ENCODE measurements at places on chromosomes 7 and 10.

- no peak for DNase-seq
Measured at GRCh38 chr10:110200503-110200902, 6.9 kb upstream of the MXI1 start.

DNA sequence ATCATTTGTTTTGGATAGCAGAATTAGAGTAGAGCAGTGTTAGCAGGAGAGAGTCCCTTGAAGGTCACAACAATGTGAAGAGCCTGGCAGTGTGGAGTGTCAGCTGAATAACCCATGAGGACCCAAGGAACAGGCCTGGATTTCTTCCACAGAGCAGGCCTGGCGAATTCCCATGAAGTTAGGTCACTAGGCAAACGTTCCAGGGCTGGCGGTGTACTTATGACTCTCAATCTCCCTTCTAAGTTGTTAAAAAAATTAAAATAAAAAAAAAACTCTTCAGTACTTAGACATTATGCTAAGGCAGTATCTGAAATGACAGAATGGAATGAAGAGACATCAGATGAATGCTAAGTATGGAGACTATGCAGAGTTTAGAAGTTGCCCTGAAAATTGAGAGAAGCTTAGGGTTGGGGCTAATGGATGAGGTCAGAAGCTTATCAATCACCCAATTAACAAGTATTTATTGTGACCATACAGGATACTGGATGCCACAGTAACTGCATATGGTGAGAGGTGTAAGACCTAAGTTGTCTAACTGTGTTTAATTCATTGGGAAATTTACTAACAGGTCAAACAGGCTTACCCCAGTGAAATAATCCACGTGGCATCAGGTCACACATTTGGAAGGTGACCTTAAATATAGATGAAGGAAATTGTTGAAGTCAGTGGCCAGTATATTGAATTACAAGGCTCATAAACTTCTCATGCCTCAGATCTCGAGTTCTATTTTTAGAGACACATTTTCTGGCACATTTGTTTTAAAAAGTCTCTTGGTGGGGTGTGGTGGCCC lies 126.2 kb upstream of the NRP1 start:
- DNase-seq, result no peak

- peak; percentile 67 for DNase-seq
Measured at GRCh38 chr7:23276376-23276775, 22.8 kb upstream of the MALSU1 start.

DNA sequence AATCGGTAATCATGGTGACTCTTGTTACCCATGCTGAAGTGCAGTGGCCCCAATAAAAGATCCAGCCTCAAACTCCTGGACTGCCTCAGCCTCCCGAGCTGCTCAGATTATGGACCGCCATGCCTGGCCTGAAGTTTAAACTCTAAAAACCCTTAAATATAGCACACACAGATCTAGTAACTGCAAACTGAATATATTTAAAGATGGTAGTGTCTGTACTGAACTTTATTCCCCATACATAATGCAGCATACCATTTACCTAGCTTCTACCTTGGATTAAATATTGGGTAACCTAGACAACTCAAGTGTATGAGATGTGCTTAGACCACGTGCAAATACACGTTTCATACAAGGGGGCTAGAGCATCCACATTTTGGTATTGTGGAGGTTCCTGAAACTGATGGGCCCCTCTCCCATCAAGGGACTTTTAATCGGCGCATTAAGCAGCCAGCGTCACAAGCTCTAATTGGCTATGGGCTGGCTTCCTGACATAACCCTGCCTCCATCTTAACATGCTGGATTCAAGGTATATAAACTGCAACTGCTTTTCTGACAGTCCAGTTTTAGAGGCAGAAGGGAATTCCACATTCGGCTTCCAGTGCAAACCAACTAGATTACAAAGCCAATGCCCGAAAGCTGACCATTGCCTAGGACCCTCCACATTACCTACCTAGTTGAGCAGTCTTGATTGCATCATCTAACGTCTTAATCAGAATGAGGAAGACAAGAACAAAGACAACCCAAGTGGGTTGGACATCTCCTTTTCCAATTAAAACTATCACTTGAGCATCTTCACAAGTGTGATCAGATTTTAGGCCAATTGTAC lies 13.0 kb downstream of the HNRNPA2B1 start:
- peak; percentile 60 for DNase-seq

GRCh38 chr10:71345694-71346093 lies 26.6 kb downstream of the SLC29A3 start:
- DNase-seq, result no peak

DNA sequence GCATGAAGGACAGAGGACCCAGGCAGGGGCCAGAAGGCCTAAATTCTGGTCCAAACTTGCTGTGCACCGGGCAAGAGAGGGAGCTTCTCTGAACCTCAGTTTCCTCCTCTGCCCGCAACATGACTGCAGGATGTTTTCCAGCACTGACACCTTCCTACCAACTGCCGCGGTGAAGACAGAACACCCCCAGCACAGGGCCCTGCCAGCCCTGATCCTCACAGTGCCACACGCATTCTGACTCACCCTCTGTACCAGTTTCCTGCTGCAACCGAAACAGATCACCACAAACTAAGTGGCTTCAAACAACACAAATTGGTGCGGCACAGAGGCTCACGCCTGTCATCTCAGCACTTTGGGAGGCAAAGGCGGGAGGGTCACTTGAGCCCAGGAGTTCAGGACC lies 18.1 kb downstream of the MAD1L1 start:
- DNase-seq, result no peak

GRCh38 chr10:101837748-101838147 lies 5.9 kb downstream of the KCNIP2 start:
- no peak for DNase-seq

DNA sequence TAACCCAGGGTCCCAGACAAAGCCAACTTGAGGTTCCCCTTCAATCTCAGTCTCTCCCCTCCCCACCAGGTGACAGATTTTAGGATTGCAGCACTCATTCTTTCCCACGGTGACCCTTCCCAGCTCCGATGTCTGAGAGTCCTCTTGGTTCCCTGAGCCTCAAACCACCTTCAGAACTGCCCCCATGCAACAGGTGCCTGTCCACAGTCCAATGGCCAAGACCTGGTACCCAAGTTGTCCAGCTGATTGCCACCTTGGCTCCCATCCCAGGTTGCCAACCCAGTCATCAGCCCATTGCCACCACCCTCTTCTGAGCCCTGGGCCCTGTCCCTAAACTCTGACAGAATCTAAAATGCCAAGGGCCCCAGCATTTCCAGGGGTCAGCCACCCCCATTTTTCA lies 53.5 kb downstream of the SLIT1 start:
- DNase-seq, result no peak

GRCh38 chr10:86723009-86723408 lies 33.4 kb upstream of the BMPR1A start:
- no peak for DNase-seq

- no peak for DNase-seq
Measured at GRCh38 chr7:23332910-23333612, 33.9 kb downstream of the MALSU1 start.

DNA sequence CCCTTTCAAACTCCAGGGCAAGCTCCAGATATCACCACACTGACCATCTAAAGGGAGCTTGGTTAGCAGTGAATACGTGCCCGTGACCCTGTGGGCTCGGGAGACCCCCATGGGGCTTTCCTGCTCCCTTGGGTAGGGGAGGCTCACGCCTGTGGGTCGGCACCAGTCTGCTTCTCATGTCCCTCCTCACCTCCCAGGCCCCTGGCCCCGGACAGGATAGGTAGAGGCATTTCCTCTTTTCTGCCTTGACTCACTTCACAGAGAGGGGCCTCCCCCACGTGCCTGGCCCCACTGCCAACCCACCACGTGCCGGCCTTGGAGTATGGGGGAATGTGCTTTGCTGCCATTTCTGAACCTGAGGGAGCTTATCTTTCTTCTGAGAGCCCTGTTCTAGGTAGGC lies 131.3 kb upstream of the FAM20C start:
- DNase-seq, result peak; percentile 38

GRCh38 chr10:104146882-104147281 lies 24.9 kb downstream of the SFR1 start:
- no peak for DNase-seq

DNA sequence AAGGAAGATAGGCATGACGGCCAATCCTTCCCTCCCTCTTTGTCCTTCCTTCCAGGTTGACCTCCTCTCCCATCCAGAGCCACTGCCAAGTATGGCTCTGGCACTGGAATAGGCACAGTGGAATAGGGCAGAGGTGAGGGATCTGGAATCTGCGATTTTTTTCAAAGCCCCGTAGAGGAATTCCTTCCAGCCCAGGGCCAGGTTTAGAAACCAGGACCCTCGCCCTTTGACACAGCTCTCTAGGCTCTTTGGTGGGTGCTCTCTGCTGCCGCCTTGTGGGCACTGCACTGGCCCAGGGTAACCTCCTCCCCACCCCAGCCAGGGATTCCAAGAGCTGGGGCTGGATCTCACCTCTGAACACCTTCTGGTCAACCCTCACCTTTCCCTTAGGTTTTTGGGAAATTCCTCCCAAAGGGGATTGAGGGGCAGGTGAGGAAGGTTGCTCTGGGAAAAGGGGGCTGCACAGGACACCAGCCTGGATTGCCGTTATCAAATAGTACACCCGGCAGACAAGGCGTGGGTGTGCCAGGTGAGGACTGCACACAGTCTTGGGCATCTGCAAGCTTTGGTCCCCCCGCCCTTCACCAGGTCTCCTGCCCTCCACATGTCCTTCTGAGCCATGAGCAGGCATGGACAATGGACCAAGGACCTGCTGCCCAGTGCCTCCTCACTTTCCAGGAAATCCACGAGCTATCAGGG lies 22.8 kb downstream of the C10orf105 start:
- peak; percentile 73 for DNase-seq

GRCh38 chr10:30538086-30538485 lies 91.5 kb downstream of the LYZL2 start:
- no peak for DNase-seq

DNA sequence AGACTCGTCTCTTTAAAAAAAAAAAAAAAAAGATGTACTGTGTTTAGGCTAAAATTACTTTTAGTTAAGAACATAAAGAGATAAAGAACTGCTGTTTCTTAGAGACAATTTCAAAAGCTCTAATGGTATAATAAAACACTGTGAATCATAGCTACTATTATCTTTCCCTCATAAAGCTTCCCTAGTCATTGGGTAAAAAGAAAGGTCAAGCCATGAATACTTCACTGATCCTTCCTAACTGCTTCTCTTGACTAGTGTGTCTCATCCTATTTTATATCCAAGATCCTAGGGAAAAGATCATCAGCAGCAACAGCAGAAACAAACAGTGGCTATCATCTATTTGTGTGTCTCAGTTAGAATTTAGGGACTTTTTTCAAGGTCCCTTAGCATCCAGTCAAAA lies 10.5 kb downstream of the YME1L1 start:
- DNase-seq, result no peak

- DNase-seq, result no peak
Measured at GRCh38 chr10:90344226-90344625, 513.6 kb downstream of the HTR7 start.

GRCh38 chr7:4270268-4270667 lies 411.8 kb upstream of the FOXK1 start:
- no peak for DNase-seq

DNA sequence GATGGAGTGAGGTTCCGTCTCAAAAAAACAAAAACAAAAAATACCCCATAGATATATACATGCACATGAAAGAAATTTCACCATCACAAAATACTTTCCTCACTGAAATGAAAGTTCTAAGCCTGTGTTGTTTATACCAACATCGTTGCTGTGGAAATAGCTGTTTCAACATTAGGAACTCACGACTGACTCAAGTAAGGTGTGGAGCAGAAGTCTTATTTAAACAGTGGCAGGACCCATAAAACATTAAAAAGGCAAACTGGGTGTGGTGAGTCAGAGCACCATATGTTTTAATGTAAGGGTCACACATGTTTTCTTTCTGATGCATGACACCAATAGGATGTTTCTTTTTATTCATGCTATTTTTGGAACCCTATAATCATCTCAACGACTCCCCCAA lies 48.3 kb downstream of the BAIAP2L1 start:
- no peak for DNase-seq

DNA sequence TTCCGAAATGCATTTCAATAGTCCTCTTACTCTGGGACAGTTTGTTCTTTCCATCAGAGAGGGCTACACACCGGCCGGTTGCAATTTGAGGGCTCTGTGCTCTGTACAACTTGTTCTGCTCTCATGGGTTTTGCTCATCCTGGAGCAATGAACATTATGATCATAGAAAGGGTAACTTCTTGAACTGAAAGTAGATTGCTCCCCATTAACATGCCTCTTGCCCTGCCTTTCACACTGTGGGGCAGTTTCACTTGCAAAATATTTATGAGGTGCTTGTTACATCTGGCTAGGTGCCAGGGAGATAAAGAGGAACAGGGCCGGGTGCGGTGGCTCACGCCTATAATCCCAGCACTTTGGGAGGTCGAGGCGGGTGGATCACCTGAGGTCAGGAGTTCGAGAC lies 97.3 kb upstream of the MPP7 start:
- no peak for DNase-seq

GRCh38 chr7:129896568-129897382 lies 56.0 kb downstream of the UBE2H start:
- DNase-seq, result no peak

- DNase-seq, result no peak
Measured at GRCh38 chr7:85716353-85716752, 529.5 kb upstream of the SEMA3D start.

- DNase-seq, result no peak
Measured at GRCh38 chr10:48412081-48412480, 105.6 kb downstream of the MAPK8 start.

- no peak for DNase-seq
Measured at GRCh38 chr10:100489396-100489795, 26.6 kb downstream of the WNT8B start.

GRCh38 chr10:21068026-21068656 lies 171.0 kb upstream of the NEBL start:
- DNase-seq, result no peak

DNA sequence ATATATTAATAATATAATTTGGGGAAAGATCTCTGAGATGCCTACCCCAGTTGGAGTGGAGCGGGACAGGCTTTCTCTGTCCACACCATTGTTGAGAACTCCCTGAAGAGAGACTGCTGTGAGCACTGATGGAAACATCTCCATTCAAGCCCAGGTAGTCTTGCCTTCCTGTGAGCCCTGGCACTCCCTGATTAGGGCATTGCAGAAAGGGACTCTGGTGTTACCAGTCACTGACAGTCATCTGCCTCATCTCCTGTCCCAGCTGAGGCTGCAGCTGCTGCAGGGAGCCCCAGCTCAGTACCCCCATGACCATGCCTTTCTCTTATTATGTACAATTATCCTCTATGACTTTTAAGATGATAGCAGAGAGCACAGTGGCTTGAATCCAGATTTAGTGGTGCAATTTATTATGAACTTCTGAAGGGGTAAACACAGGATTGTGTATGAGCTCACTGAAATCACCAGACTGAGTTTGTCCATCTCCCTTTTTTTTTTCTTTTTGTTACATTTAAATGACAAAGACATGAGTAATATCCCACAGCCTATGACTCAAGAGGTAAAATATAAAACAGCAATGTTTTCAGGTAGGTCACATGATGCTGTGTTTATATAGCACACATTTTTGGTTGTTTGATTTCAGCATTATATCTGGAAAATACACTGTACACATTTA lies 236.9 kb downstream of the SLC25A13 start:
- DNase-seq, result no peak

DNA sequence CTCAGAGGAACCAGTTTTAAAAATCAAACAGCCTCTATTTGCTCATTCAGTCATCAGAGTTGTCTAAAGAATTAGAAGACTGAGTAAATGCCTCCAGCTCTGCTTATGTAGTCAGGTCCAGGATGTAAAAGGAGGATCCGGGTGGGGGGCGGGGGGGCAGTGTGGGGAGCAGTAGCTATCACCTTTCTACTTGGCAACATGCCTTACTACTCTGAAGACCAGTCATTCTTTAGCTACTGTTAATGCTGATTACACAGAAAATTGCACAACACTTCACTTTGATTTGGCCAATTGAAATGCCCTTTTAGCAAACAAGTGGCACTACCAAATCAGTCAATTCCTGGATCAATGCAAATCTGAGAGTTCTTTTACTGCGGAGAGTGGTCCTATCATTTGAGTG lies 164.2 kb downstream of the NXPH1 start:
- no peak for DNase-seq

Measured in KBM-7 (cell line).